ENCODE measurements at places on chromosomes 3 and 15.

DNA sequence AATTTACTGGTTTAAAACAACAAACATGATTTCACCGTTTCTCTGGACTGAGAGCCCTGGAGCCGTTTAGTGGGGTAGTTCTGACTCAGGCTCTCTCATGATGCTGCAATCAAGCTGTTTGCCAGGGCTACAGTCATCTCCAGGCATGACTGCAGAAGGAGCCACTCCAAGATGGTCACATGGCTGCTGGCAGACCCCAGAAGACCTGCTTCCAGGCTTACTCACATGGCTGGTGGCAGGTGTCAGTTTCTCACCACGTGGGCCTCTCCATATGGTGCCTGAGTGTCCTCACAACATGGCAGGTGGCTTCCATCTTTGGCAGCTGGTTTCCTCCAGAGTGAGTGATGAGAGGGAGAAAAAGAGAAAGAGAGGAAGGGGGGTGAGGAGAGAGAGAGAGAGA is 378.3 kb upstream of the RGMA start:
- no peak for DNase-seq

DNA sequence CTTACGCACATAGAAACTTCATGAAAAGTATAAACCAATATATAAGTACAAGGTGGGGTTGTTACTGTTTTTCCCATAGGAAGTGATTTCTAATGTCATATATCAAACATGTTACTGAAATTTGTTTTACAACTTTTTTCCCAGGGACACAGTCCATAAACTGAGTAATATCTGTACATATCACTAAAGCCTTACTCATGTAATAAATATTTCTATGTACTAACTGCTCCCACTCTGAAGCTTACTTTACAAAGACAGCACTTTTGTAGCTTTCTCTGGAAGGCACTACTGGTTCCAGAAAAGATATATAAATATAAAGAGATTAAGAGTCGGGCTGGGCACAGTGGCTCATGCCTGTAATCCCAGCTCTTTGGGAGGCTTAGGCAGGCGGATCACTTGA is 91.7 kb downstream of the MYO5A start:
- no peak for DNase-seq

- DNase-seq = peak; percentile 36
Measured at GRCh38 chr15:77749236-77749997, 116.7 kb upstream of the LINGO1 start.

DNA sequence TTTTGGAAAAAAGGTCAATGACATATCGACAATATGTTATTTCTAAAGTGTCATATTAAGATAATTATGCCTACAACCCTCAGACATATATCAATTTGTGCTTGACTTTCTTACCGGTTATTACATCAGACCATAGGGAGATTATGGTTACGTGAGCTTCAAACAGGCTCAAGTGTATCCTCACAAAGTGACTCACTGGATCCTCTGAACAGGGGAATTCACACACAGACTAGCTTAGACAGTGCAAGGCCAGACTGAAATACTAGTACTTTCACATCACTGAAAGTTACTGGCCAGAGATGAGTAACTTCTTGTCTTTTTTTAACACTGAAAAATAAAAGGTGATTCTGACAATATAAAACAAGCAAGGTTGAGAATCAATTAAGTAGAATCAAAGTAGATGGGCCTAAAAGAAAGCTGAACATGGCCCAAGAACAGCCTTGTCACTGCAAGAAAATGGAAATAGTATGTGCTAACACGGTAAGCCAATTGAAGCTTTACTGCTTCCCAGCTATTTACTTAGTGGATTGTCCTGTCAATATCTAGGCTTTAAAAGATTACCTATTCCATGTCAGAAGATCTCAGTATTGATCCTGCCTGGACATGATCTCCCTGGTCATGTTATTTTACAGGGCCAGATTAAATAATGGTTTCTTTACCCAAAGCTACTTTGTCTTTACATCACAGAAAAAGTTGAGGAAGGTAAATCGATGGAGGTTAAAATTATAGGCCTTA is 848.6 kb downstream of the ROBO1 start:
- DNase-seq = no peak

GRCh38 chr15:60706145-60706544 is 227.2 kb upstream of the ICE2 start:
- DNase-seq = no peak

- DNase-seq = no peak
Measured at GRCh38 chr3:11820531-11821041, 26.1 kb downstream of the TAMM41 start.

DNA sequence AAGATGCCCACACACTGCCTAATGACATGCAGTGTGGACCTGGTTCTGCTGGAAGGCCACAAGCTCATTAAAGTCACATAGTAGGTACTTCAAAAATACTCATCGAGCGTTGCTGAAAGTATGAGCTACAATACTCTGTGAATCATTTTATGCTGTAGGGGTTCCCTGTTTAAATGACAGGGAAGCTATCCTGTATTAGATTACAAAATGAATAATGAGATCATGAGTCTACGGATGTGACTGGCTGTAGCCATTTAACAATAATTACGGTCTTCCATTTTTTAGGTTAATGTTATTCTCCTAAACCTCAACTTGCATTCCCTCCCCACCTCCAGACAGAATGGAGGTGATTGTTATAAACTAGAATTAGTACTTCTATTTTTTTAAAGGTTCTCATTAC is 128.2 kb upstream of the FAM3D start:
- DNase-seq = no peak

DNA sequence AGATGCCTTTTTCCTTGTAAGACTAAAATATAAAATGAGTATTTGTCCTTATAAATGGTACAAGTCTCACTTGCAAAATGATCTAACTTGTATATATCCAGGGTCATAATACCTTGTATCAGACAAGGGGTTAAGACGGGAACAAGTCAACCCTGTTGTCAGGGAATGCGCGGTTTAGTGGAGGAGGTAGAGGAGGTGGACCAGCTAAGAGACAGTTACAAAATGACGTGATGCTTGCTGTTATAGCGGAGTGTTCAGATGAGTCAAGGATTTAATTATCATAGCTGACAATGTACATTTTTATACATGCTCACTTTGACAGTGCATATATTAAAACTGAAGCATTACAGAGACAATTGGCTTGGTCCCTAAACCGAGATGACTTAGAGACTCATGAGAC is 26.8 kb upstream of the KLHL25 start:
- DNase-seq = no peak

GRCh38 chr3:15936312-15936711 is 138.5 kb upstream of the ANKRD28 start:
- DNase-seq = no peak

GRCh38 chr3:24963762-24964625 is 464.1 kb upstream of the RARB start:
- no peak for DNase-seq

DNA sequence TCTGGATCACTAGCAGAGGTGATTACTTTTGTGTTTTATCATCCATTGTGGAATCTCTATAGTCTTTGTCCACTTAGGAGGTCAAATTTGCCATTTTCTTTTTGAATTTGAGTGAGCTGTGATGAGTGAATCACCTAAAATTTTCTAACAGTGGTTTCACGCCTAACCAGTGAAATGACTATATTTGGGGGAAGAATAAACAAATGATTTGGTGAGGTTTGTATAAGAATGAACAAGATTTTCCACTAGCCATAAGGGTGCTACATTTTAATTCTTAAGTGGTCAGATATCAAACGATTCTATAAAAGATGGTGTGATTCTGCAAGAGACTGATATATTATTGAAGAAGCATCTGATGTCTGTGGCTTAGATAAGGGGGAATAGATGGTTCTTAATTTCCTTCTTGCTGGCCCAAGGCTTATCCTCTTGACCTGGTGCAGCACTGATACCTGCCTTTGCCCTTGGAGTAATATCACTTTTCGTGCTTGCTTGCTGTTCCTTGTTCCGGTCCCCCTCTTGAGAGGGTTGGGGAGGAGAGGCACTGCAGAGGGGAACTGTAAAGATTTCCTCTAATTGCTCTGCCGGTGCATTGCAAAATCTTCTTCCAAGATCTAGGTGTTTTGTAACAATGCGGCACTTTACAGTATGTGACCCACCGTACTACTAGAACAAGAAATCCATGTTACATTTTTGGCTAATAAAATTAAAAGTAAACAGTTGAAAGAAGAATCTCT is 14.5 kb downstream of the C3orf20 start:
- DNase-seq = no peak

GRCh38 chr15:78347586-78348543 is 7.7 kb downstream of the CRABP1 start:
- no peak for DNase-seq

DNA sequence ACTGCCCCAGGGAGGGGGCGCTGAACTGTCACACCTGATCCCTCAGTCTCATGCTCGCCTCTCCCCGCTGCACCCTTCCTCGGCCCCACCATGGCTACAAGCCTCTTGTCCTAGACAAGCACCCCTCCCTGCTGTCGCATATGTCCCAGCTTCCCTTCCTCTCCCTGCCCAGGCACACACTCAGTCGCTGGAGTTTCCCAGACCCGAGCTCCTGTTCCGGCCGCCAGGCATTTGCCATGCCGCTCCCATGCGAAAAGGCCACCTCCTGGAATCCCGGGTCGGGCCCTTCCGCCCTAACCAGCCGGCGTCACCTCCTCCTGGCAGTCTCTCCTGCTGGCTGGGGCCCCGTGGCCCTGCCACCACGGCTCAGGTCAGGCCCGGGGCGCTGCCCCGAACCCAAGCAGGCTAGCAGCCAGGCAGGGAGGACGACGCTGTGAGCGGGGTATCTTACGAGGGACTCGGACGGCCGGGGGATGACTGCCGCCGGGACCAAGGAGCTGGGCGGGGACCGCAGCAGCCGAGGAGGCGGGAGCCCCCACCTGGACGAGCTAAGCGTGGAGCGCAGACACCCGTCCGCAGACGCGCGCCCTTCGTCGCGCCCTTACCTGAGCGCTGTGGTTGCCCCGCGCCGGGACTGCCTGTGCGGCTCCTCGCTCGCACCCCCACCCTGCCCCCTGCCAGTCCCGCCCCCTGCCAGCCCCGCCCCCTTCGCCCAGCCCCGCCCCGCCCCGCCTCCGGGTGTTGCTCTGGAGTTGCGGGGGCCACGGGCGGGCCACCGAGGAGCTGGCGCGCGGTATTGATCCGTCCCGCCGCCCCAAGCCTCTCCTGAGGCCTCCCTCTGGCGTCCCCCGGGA is at the start of gene ALS2CL:
Gene ALS2CL (minus strand): TSS at position 642 of the 854 bp plus-strand sequence. CDS start 4,239 bp downstream, outside the sequence.
- DNase-seq = peak; percentile 66

GRCh38 chr3:125213364-125213755 is 812 bp upstream of the SLC12A8 start:
- DNase-seq = no peak

- no peak for DNase-seq
Measured at GRCh38 chr3:138396752-138397410, 37.5 kb upstream of the ESYT3 start.

DNA sequence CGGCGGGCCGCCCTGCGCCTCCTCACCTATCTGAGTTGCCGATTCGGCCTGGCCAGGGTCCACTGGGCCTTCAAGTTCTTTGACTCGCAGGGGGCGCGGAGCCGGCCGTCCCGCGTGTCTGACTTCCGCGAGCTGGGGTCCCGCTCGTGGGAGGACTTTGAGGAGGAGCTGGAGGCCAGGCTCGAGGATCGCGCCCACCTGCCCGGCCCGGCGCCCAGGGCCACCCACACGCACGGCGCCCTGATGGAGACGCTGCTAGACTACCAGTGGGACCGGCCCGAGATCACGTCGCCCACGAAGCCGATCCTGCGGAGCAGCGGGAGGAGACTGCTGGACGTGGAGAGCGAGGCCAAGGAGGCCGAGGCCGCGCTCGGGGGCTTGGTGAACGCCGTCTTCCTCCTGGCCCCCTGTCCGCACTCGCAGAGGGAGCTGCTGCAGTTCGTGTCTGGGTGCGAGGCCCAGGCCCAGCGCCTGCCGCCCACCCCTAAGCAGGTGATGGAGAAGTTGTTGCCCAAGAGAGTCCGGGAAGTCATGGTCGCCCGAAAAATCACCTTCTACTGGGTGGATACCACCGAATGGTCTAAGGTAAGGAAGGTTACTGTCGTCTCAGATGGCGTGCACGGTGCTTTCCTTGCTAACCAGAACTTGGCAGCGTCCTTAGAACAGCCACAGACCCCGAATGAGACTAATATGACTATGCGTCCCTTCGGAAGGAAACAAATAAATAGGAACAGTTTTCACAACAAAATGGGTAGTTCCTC is 567 bp downstream of the TICRR start:
- DNase-seq = peak; percentile 44

DNA sequence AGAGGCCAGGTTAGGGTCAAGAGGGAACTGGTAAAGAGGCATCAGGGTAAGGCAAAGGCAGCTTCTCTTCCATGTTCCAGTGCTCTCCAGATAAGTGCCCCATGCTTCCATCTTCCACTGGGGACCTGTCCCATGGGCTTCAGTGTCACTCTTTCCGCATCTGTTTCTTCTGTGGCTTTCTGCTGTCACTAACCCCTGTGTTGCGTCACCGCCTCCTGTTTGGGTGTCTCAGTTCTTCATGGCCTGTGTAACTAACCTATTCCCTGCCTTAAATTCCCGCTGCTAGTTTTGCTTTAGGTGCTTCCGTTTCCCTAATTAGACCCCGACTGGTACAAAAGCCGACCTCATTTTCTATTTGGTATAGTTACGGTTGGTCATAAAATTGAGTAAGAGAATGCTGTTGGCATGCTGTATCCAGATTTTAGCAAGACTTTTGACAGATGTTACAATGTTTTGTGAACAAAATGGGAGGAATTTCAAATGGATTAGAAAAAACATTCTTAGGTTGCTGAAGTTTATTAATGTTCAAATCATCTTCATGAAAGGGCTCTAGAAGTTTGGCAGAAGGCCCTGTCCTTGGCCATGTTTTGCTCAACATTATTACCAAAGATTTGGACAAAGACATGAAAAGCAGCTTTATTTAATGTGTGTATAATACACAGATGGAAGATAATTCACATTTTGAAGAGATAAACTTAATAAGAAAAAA is 245.3 kb downstream of the BBX start:
- no peak for DNase-seq

GRCh38 chr15:67189326-67190051 is 65.0 kb downstream of the AAGAB start:
- no peak for DNase-seq

DNA sequence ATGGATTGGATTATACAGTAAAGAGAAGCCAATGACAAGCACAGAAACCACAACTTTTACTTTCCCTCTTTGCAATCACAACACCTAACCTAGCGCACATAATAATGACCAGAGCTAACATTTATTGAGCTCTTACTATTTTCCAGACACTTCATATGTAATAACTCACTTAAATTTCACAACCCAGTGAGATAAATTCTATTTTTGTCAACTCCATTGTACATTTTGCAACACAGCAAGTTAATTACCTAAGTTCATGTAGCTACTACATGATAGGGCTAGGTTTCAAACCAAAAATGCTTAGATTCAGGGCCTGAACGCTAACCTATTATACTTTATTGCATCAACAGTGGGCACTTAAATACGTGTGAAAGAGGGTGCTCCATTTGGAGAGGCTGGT is 89.5 kb downstream of the GADL1 start:
- DNase-seq = no peak

GRCh38 chr3:46489875-46490274 is 7.9 kb upstream of the RTP3 start:
- no peak for DNase-seq

Data from WTC11 (cell line).